ENCODE measurements at places on chromosomes 16 and 17.
A peak's percentile ranks its signal among the peaks of the same experiment; 100 is the strongest.

GRCh38 chr17:9594065-9594464 is 17.6 kb downstream of the CFAP52 start:
- no peak for DNase-seq

GRCh38 chr17:41800601-41801373 is 11.0 kb downstream of the P3H4 start:
- peak; percentile 86 for DNase-seq

DNA sequence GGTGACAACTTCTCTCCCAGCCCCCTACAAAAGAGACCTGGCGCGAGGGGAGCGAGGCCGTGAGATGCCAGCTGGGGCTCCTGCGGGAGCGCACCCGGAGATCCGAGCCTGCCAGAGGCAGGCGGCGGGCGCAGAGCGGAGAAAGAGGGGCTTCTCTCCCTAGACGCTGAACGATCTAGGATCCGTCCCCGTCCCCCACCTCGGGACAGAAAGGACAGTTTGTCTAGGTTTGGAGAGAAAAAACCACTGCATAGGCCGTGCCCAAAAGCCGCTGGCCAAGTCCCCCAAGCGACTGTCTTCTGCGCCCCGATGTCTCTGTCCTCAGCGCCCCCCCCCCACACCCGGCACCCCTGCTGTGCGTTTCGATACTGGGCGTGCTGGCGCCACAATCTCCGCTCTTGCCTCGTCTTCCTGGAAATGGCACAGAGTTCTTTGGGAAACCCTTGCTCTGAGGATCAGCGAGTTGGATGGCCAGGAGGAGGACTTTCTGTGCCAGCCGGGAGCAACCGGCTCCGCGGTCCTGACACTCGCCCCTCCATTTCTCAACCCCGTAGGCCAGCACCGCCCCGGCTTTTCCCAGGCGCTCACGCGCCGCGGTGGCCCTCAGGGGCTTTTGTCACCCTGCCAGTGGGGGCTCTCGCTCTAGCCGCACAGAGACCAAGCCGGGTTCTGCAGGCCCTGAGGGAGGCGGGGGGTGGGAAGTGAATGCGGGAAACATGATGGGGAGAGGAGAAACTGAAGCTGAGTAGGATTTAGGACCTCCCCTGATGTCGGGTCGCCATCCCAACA is 1.0 kb downstream of the SSTR2 start:
- DNase-seq: no peak

DNA sequence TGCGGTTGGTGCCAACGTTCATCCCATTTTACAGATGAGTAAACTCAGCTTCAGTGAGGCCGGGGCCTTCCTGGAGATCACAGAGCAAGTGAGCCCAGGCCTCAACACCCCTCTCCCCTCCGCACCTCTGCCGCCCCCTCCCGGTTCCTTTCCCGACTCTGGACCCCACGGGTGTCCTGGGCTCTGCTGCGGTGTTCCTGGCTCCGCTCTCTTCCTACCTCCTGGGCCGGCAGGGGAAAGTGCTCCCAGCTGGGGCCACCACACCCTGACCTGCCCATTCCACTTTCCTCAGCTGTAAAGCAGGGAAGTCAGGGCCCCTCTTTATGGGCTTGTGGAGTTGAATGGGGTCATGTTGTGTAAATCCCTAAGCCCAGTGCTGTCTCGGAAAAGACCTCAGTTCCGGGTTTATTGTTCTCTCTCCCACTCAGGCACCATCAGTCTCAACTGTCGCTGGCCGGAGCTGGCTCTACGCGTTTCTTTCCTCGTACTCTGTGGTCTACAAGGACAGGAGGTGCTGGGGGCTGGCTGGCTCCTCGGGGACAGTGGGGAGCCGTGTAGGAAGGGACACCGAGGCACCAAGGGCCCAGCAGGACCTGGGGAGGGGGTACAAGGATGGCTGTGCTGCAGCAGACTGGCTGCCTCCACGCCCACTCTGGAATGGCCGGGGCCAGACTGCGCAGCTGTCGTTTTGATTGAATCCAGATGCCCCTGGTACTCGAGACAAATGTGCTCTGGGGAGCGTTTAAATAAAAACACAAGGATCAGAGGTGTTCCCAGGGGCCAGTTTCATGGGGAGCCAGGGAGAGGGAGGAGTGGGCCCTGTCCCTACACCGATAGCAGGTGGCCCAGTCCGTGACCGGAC is 21.7 kb upstream of the ACSF3 start:
- no peak for DNase-seq

GRCh38 chr17:5883775-5884665 is 186.2 kb upstream of the WSCD1 start:
- no peak for DNase-seq

- peak; percentile 69 for DNase-seq
Observed at GRCh38 chr17:50681263-50682200, 26.2 kb downstream of the ANKRD40 start.

All from HepG2 (cell line).